ENCODE measurements at places on chromosomes 5 and 9.

DNA sequence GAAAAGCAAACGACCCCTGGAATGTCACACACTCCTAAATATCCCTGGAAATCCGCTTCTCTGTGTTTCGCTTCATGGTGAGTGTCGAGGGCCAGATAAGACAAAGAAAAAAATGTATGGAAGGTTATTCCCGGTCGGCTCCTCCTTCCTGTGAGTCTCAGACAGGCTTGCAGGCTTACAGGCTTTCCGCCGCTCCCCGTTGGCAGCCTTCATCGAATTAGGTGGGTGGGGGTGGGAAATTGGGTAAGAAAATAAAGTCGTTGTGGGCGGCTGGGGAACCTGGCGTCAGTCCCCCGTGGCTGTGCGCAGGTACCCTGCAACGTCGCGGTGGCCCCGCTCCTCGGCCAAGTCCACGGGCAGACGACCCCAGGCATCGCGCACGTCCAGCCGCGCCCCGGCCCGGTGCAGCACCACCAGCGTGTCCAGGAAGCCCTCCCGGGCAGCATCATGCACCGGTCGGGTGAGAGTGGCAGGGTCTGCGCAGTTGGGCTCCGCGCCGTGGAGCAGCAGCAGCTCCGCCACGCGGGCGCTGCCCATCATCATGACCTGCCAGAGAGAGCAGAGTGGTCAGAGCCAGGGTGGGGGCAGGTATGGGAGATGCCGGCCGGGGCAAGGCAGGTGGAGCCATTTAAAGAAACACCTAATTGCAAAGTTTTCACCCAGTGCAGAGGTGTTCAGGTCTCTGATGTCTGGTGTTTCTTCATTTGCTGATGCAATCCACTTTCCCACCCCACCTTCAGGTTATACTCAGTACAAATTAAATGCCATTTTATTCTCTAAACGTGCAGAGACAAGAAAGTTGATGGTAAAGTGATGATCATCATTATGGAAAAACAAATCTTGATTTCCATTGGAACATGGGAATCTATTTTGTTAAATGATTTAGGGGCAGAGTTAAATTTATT, 3.2 kb downstream of the CDKN2B start:
- DNase-seq, result no peak

DNA sequence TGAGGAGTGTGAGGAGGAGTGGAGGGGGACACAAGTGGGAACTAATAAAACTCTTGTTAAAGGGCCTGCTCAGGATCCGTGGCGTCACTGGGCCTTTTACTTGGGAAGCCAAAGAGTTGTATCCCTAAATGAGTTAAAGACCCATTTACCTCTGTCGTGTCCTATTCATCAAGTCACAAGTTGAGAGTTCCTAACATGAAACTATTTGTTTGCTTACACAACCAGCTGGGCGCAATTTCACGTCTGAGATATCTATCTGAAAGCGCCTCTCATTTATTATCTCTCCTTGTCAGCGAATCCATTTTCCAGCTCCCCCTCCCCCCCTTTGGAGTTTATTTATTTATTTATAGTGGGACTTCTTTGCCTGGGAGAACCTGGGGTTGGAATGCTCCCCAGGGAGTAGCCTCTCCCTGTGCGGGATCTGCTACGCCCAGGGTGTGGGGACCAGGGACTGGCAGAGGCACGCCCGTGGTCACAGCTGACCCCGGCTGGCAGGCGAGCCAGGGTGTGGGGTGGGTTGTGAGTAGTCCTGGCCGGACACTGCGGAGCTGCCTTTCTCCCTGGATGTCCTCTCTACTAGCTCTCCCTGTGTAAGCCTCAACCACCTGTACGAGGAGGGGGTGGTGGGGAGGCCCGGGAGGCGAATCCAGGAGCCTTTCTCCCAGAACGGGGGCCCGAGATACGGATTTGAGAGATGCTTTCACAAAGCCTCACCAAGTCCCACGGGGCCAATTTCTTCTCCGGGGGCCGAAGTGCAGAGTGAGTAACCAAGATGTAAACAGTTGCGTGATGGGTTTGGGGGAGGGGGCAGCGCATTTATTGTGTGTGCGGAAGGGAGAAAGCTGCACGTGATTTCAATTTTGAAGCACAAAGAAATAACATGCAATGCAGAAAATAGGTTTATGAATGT, 15.3 kb downstream of the NR2F1 start:
- DNase-seq, result no peak

DNA sequence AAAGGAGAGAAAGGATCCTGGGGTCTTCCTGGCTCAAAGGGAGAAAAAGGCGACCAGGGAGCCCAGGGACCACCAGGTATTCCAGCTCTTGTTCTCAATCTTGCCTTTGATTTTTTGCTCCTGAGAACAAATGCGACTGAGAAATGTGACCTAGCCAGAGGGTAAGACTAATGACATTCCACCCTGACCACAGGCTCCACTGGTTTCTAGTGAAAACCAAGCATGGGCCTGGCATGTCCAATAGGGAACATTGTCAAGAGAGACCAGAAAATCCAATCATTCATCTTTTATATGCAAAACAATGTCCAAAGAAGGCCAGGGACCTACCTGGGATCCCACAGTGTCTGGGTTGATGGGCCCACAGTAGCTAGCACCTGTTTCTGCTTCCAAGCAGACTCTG, 50.3 kb upstream of the TGFBR1 start:
- DNase-seq, result no peak

DNA sequence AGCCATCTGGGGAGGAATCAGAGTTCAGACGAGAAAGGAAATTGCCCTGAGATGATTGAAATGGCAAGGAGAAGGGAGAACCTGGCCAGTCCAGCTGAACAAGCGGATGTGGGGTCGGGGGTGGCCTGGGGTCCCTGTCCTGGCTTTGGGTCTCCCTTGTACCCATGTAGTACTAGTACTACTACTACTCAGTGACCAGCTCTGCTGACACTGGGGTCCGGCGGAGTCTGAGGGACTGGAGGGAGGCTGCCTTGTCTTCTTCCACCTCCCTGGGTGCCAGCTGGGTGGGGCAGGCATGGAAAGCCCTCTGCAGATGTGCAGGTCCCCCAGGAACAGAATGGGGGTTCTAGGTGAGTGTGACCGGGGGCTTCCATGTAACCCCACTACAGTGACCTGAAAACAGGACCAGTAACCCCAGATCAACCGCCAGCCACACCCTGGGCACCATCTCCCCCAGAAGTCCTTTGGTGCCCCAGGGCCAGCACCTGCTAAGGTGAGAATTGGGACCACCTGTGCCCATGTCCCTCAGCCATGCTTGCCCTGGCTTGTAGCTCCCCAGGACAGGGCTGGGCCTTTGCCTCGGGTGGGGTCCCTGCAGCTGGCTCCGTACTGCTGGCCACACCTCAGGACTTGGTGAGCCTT, 89.1 kb upstream of the COL5A1 start:
- DNase-seq, result no peak

DNA sequence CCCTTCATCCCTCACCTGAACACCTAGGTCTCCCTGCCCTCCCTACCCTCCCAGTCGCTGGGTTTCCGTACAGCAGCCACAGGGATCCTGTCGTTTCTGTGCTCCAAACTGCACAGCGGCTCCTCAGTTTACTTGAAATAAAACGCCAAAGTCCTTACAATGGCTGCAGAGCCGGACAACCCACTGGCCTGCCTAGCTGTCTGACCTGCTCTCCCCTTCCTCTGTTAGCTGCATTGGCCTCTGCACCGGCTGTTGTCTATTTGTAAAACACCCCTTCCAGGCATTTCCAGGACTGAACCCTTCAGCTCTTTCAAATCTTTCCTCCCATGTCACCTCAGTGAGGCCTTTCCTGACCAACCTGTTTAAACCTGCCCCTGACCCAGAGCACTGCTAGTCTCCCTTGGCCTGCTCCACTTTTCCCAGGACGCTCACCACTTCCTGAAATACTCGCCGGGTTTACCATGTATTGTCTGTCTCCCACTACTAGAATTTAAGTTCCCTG, 9.1 kb upstream of the MGAT1 start:
- DNase-seq, result no peak

GRCh38 chr9:134636149-134636507, 5.5 kb upstream of the COL5A1 start:
- no peak for DNase-seq

DNA sequence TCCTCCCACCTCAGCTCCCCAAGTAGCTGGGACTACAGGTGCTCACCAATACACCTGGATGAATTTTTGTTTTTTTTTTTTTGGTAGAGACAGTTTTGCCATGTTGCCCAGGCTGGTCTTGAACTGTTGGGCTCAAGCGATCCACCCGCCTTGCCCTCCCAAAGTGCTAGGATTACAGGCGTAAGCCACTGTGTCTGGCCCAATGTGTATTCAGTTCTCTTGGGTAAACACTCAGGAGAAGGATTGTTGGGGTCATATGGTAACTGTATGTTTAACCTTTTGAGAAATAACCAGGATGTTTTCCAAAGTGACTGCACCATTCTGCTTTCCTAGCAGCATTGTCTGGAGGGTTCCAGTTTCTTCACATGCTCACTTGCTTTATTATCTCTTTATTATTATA, 67.4 kb downstream of the TNPO1 start:
- no peak for DNase-seq

- no peak for DNase-seq
Observed at GRCh38 chr5:132458651-132459030, 31.9 kb downstream of the IRF1 start.

DNA sequence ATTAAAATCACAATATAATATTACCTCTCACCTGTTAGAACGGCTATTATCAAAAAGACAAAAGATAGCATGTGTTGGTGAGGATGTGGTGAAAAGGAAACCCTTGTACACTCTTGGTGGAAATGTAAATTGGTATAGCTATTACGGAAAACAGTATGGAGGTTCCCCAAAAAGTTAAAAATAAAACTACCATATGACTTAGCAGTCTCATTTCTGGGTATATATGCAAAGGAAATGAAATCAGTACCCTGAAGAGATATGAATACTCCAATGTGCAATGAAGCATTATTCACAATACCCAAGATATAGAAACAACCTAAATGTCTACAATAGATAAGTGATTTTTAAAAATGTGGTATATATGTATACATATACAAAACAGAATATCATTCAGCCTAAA, 199.9 kb downstream of the SNX18 start:
- no peak for DNase-seq

- DNase-seq, result no peak
Observed at GRCh38 chr9:73649552-73649951, 497.9 kb downstream of the ANXA1 start.

DNA sequence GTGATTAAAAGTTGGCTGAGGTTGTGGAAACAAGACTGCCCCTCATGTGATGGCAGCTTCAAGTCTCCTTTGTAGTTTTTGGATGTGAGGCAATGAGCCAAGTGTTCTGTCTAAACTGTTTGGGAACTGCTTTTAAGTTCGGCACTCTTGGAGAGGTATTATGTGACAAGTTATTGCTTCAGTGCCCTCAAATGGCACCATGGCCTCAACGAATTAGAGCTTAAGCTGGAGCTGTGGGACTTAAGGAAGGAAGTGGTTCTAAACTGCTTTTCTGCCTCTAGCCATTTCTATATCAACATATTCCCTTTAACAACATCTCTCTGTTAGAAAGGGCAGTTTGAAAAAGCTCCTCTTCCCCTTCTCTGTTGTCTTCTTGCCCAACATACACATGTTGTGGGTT, 227.7 kb downstream of the RFK start:
- DNase-seq, result no peak

DNA sequence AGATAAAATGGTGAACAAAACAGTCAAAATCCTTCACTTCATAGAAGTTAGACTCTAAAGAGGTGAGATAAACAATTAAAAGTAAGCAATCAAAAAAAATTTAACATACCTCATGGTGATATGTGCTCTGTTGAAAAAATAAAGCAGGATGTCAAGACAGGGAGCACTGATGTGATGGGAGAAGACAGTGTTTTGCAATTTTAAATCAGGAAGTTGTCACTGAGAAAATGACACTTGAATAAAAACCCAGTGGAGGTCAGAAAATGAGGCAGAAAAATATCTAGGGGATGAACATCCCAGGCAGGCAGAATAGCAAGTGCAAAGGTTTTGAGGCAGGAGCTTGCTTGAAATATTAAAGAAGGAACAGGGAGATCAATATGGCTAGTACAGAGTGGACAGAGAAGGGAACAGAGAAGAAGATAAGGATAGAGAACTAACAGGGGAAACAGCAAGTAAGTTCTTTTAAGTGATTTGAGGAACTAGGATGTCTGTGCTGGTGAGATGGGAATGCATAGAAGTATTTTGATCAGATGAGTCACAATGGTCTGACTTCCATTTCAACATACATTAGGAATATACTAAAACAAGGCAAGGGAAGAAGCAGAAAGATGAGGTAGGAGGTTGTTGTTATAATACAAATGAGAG, 130.4 kb downstream of the CHSY3 start:
- DNase-seq, result no peak

DNA sequence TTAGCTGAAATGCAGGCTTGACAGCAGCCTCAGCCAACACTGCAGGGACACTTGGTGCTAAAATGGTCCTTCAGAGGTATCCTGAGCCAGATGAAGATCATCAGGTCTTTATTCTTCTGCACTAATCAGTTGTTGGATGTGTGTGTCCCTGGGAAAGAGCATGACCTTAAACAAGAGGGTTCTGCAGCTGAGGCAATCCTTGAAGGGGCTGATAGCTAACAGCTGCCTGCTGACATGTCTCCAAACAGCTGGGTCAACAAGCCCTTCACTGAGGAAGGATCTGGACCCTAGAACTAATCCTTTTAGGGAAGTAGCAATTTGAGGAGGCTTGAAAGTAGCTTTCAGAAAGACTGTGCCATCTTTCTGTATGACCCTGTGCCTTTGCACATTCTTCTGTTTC, 376.3 kb upstream of the ACTBL2 start:
- no peak for DNase-seq

DNA sequence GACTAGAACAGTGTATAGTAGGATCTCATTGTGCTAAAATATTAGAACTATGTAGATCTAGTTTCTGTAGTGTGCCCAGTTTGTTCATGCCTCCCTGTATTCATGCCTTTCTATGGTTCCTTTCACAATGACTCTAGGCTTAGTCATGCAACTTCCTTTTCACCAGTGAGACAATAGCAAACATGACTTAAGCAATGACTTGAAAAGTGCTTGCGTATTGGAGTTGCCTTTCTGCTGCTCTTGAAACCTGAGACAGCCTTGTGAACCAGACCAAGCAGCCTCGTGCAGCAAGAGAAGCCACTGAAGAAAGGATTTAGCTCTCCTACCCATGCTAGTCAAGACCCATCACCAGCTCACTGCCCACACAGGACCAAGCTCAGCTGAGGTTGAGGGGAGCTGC, 294.5 kb upstream of the TAS2R1 start:
- DNase-seq, result peak; percentile 86

DNA sequence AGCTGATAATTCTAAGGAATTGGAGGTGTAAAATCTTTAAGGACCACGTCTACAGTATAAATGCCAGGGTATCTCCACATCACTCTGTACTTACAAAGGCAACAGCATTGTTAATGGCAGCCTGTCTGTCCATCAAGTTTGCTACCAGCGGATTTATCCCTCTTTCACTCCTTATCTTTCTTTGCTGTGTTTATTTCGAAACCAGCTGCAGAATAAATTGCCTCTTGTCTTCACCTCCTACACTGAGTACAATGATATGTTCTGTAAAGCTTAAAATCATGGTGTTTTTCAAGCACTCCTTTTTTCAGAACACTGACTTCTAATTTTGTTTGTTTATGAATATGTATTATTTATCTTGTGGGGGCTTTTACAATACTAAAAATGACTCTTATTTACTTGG, 1088.1 kb downstream of the NR2F1-AS1 start:
- DNase-seq, result no peak
